Skeletal muscle tissue (tissue), 5 donors: ENCODE measurements at places on chromosomes 11 and 22. TPM values are rescaled to one million over a fixed set of nuclear protein-coding genes. Genes with fewer than 3 reads are reported as not detected.

The MYOD1 gene
- total RNA-seq, result 22.4 TPM

The KLHL35 gene
- 4.7 TPM for total RNA-seq

The VPS37C gene
- 5.7 TPM for total RNA-seq

The CRYBB2 gene
- total RNA-seq, result not detected

The PTPRCAP gene
- total RNA-seq, result not detected

The APOL3 gene
- total RNA-seq, result 13.6 TPM

The TPBGL gene
- total RNA-seq, result not detected

The JHY gene
- 1.6 TPM for total RNA-seq

The FLRT1 gene
- 0.52 TPM for total RNA-seq

The RGL4 gene
- 0.52 TPM for total RNA-seq

The CTSW gene
- 1.0 TPM for total RNA-seq

The CNGA4 gene
- total RNA-seq, result not detected

The GLYAT gene
- not detected for total RNA-seq

The BARX2 gene
- total RNA-seq, result not detected

The SPON1 gene
- total RNA-seq, result 20.4 TPM

The OR52I2 gene
- not detected for total RNA-seq

The ESAM gene
- total RNA-seq, result 9.4 TPM

The ADORA2A gene
- total RNA-seq, result 10.4 TPM

The MRGPRX4 gene
- total RNA-seq, result not detected

The GRIK4 gene
- total RNA-seq, result 0.52 TPM

The HEPN1 gene
- not detected for total RNA-seq

The TMEM126B gene
- total RNA-seq, result 26.1 TPM

The ARHGEF12 gene
- 59.5 TPM for total RNA-seq

The VWA5A gene
- 89.8 TPM for total RNA-seq

The MMP7 gene
- not detected for total RNA-seq

The RASL10A gene
- total RNA-seq, result under 0.01 TPM
